Stimulated activated CD4-positive, alpha-beta T cell treated with anti-CD3 and anti-CD28 coated beads, Interleukin-15, amount 100 ng/mL, for 48 hours (primary cell): ENCODE measurements at places on chromosomes 13 and 19.

DNA sequence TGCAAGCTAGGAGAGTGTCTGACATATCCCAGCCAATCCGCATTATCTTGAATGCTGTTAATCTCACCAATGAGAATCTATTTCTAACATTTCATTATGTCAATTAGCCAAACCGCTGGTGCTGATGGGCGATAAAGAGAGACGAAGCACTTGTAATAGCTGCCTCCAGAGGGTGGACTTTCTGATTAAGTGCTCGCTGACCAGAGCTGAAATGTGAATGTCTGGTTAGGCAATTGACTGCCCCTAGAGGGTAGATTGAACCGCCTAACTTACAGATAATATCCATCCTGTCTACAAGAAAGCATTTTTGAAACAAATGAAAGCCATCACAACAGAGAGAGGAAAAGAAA, 552 bp upstream of the GRWD1 start:
- DNase-seq = no peak

- no peak for DNase-seq
Measured at GRCh38 chr13:36789061-36789460, 30.0 kb upstream of the RFXAP start.

GRCh38 chr13:67134417-67135129, 95.6 kb downstream of the PCDH9 start:
- no peak for DNase-seq

DNA sequence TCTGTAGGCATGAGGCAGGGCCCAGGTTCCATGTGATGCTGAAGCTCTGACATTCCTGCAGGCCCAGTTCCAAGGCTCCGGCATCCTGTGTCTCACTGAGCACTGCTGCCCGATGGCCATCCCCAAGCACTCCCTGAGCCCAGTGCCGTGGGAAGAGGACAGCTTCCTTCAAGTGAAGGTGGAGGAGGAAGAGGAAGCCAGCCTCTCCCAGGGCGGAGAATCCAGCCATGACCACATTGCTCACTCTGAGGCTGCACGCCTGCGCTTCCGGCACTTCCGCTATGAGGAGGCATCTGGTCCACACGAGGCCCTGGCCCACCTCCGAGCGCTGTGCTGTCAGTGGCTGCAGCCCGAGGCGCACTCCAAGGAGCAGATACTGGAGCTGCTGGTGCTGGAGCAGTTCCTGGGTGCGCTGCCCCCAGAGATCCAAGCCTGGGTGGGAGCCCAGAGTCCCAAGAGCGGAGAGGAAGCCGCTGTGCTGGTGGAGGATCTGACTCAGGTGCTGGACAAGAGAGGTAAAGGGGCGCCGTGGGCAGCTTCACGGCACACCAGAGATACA, 8.0 kb downstream of the ZSCAN22 start:
- no peak for DNase-seq

GRCh38 chr19:45739498-45740439, 6.5 kb downstream of the MEIOSIN start:
- no peak for DNase-seq

DNA sequence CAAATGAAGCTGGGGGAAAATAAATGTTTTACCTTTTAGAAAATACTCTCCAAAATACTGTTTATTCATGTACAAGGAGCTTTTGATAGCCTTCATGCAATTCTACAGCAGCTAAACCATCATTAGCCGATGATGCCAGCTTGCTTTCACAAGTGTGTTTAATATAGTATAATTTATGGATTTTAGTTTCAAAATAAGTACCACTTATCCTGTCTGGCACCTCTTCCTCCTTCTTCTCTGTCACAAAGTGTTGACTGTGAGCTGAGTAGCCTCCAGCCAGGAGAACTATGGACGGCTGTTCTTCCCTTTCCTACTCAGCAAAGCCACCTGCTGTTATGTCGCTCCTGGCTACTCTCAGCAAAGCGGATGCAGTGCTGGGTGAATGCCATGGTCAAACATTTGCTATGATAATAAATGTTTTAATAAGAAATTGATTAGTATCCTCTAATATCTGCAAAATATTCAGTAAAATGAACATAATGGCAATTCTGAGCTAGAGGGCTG, 238.2 kb downstream of the LIG4 start:
- no peak for DNase-seq

GRCh38 chr13:108269601-108270328, at the start of gene TNFSF13B:
Gene TNFSF13B, plus strand, starts transcription at chr13:108269718. Its CDS starts 178 bp downstream, at chr13:108269896.
- DNase-seq = peak; percentile 15

- DNase-seq = no peak
Measured at GRCh38 chr19:55046975-55047622, 9.0 kb upstream of the GP6 start.

GRCh38 chr19:33177417-33177979, 16.6 kb upstream of the LRP3 start:
- no peak for DNase-seq

DNA sequence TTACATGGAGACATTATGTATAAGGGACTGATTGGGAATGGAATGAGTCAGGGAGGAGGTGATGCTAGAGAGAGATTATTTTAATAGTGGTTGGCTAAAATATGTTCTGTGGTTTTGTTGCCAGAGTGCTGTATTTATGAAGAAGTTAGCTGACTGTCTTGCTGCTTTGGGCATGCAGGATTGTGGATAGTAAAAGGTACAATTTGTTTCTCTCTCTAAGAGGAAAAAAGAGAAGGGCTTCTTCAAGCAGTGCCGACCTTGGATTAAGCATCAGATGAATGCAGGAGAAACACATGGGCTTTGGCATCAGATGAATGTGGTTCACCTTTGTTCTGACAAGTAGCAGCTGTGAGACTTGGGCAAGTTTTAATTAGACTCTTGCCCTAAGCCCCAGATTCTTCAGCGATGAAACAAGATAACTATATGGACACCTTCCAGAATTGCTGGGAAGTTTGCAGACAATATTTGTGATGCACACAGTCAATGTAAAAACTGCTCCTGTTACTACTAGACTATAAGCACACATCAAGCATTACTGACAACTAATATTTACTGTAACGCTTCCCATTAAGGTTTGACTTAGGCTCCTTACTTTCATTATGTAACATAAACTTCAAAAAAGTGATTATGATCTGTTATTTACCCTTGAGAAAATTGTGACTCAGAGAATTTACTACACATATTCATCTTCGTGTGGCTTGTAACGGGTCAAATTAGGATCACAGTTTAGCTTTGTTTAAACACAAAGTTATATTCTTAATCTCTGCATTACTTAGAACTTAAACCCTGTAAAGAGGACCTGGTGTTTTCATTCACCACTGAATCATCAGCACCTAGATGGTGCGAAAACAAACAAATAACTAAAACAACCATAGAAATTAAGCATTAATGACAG, 824.0 kb downstream of the PCDH9 start:
- DNase-seq = no peak

GRCh38 chr19:14377883-14378328, 3.3 kb upstream of the ADGRE5 start:
- no peak for DNase-seq

DNA sequence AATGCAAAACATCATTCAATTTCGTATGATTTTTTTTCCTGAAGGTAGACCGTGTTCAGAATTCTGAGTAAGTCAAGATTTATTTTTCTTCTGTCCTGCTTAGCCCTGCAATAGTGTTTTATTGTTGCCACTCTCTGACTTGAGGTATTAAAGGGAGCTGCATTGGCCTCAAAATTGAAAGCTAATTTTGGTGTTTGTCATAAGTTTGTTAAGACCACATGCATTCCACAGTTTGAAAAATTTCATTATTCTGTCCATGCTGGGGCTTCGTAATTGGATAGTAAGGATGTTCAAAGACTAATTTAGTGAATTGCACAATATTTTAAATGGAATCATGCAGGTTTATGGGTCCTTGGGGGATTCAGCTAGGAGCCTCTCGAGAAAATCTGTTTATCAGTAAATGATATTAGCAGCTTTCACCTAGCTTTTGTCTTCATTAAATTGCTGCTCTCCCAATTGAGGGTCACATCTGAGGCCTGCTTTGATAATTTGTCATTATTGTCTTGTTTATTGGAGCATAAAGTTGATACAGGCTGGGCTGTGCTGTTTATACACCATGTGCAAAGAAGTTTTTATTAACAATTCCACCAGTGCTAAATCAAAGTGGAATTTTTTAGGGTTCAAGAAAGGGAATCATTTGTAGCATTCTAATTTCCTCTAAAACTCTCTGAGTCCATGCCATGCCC, 339.8 kb upstream of the OBI1 start:
- DNase-seq = no peak
